Activated CD4-positive, alpha-beta T cell treated with anti-CD3 and anti-CD28 coated beads for 36 hours (primary cell): ENCODE measurements at places on chromosomes 5 and 9. TPM values are rescaled to one million over a fixed set of nuclear protein-coding genes. Genes with fewer than 3 reads are reported as not detected.

IFNA10 gene
- total RNA-seq = not detected

APBA1 gene
- total RNA-seq = 0.16 TPM

ADAM19 gene
- total RNA-seq = 63.6 TPM

PKD2L2 gene
- total RNA-seq = not detected

GABRA1 gene
- not detected for total RNA-seq

GFPT2 gene
- 0.16 TPM for total RNA-seq

CERCAM gene
- total RNA-seq = 0.79 TPM

PSD2 gene
- not detected for total RNA-seq

PTPN3 gene
- total RNA-seq = 0.32 TPM

MLANA gene
- not detected for total RNA-seq

C9 gene
- total RNA-seq = not detected

PCDHB4 gene
- total RNA-seq = not detected

KIAA0825 gene
- total RNA-seq = 1.3 TPM

TMEM215 gene
- not detected for total RNA-seq

BAAT gene
- 0.07 TPM for total RNA-seq

SPATA31C1 gene
- total RNA-seq = not detected

ELP1 gene
- 58.0 TPM for total RNA-seq

SLC6A7 gene
- not detected for total RNA-seq

PCDHAC1 gene
- total RNA-seq = not detected

OR1J2 gene
- total RNA-seq = not detected

TERT gene
- 11.9 TPM for total RNA-seq

PPP6C gene
- 47.3 TPM for total RNA-seq

HSPB3 gene
- total RNA-seq = not detected

CTNNAL1 gene
- total RNA-seq = 13.0 TPM

CATSPER3 gene
- 0.40 TPM for total RNA-seq

PCDHB11 gene
- total RNA-seq = not detected

TRIM14 gene
- total RNA-seq = 59.6 TPM

PLAC8L1 gene
- not detected for total RNA-seq

ANKRA2 gene
- 18.4 TPM for total RNA-seq

SLC24A2 gene
- total RNA-seq = not detected

ARHGEF28 gene
- total RNA-seq = 0.18 TPM

RASGRF2 gene
- total RNA-seq = 14.2 TPM

TAF11L10 gene
- not detected for total RNA-seq

SV2C gene
- total RNA-seq = 0.02 TPM

FTMT gene
- total RNA-seq = not detected

UGT3A1 gene
- total RNA-seq = not detected

HK3 gene
- total RNA-seq = not detected

ANKRD55 gene
- 5.7 TPM for total RNA-seq

IFNA4 gene
- total RNA-seq = not detected

CACNA1B gene
- 0.05 TPM for total RNA-seq

CLK4 gene
- 21.2 TPM for total RNA-seq

C7 gene
- total RNA-seq = not detected

SYNPO gene
- 0.11 TPM for total RNA-seq

DAP gene
- 44.0 TPM for total RNA-seq

NRG2 gene
- 0.11 TPM for total RNA-seq
